HCT116 (cell line): ENCODE measurements at places on chromosomes 3 and 15.

DNA sequence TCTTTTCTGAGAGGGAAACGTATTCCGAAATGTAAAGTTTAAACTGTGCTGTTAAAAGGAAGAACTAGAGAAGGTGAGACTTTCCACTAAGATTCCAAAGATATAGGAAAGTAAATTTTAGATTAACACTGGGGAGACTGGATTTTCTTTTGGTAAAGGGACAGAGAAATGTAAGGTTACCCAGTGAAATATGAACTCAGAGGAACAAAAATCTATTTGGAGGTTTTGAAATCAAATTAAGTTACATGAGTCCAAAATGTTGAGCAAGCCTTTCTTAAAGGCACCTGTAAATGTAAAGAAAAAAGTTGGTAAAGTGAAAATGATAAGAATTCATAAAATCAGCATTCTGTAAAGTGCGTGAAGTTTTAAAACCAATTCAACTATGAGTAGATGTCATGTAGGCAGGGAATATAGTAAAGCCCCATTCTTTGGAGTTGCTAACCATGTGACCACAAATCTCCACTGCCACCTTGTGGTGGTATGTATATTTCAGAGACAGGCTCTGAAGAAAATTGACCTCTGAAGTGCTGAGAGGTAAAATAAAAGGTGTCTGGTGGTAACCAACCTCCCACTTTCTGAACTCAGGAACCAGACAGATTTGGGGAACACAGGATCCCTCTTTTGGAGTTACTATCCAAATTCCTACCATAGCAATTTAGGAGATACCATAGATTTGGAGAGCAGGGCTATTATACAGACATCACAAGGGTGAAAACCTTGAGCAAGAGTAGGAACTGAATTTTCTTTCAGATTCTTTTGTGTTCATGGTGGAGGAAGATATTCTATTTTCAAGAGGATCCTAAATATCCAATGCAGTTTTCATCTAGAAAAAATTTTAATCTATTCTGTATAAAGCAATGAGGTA, 215.3 kb downstream of the ROBO2 start:
- DNase-seq: no peak

DNA sequence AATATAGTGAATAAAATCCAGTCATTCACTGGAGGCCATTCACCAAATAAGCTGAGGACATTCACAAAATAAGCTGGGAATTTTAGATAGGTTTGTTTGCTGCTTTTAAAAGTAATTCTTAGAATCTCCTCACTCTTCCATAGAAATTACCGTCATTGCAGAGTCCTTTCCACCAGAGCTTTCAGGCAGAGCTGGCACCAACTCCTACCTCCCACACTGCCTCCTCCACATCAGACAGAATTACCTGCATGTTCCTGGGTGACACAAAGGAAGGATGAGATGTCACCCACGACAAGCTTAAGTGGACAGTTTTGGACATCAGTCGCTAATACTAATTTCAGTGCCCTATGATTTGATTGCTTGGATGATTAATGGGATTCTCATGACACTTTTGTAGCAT, 1113.2 kb downstream of the IGSF11 start:
- DNase-seq: no peak

DNA sequence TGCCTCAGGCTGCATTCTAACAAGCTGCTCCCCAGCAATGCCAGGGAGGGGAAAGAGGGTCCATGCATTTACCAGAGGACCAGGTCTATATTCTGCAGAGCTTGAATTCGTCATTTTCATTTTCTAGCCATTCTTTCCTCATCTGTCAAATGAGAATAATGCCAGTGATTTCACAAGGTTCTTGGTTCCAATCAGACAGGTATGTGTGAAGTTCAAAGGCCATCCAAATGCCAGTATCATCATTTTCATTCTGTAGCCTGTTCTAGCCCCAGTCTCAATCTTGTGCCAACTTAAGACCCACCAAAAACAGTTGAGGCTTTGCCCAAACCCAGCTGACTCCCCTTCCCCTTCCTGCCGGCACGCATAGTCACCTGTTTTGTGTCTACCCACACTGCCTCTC, 112.7 kb downstream of the IQSEC1 start:
- DNase-seq: no peak

DNA sequence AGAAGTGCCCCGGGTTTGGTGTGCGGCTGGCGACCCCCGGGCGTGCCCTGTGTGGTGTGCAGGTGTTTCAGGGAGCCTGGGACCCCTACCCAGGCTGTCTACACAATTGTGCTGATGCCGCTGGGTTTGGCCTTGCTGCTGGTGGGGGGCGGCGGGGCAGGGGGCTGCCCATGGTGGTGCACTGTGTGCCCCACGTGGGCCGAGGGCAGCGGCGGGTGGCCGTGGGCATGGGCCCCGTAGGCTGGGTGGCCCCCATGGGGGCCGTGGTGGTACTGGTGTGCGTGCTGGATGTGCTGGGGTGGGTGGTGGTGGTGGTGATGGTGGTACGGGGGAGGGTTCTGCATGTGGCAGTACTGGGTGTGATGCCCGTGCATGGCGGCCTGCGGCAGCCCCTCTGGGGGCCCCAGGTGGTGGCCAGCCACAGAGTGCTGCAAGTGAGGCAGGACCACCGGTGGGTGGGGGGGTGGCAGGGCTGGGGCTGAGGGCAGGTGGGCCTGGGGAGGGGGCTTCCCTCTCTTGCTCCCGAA, 59.6 kb upstream of the RPL32 start:
- DNase-seq: no peak

GRCh38 chr15:56667517-56667916, 65.8 kb downstream of the ZNF280D start:
- DNase-seq: no peak

GRCh38 chr3:185351396-185351795, 11.5 kb upstream of the MAP3K13 start:
- no peak for DNase-seq

- no peak for DNase-seq
These were observed 970 bp downstream of the DPPA4 start for GRCh38 chr3:109336291-109336861.

- no peak for DNase-seq
These were observed 145.0 kb downstream of the STAC start for GRCh38 chr3:36525115-36525801.

DNA sequence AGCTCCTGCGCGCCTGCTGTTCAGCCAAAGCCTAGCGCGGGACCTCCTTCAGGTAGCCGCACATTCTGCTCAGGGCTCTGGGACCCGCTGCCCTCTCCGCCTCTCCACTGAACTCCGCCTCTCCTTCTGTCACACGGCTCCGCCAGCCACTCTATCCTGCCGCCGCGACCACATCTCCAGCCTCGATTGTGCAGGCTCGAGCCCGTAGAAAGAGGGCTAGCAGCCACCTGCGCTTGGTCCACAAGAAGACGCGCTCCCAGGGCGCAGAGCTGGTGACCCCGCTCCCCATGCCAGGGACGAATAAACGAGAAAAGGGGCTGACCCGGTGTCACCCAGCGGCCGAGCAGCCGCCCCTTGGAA, 1.1 kb upstream of the VIPR1 start:
- DNase-seq: no peak

GRCh38 chr15:85543741-85544155, 163.3 kb downstream of the AKAP13 start:
- DNase-seq: no peak

GRCh38 chr3:12687948-12688347, 24.0 kb upstream of the RAF1 start:
- DNase-seq: no peak

DNA sequence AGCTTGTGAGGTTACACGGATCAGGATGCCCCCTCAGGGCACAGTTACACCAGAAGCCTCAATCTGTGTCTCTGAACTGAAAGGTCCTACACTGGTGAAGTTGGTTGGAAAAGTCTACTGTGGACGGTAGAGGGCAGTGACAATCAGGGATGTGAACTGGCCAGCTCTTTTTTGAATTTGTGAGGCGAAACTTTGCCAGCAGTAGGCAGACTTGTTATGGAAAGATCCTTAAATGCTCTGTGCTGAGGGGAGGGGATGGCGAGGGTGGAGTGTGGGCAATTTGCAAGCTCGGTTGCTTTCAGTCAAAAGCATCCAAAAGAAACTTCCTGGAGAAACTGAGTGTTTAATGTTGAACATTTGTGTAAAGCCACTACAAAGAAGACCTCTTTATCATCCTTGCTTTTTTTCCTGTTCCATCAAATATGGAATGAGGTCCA, 127.4 kb upstream of the ABHD17C start:
- DNase-seq: peak; percentile 72

DNA sequence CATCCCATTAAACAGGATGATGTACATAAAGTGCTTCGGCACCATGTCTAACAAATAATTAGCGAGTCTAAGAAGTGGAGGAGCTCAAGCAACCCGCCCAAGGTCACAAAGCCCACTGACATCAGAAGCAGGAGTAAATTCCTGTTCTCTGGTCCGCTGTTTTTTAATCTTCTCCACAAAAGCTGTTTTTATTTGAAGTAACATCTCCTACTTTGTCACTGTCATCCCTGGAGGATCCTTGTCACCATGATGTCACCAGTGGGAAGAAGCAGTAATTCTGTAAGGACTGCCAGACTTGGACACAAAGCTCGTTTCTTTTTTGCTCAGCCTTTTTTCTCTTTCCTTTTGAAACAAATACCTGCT, 216.2 kb downstream of the STT3B start:
- DNase-seq: no peak
